Memory B cell (primary cell): ENCODE measurements at places on chromosomes 5 and 9.

- no peak overlapping the region for H3K4me3 ChIP-seq
- H3K27ac ChIP-seq = no peak overlapping the region
- DNase-seq = no peak
- H3K27me3 ChIP-seq = no peaks in the 10 kb centered on the region
- no peaks in the 10 kb centered on the region for H3K4me1 ChIP-seq
- peaks cover 52% of the 10 kb centered on the region for H3K36me3 ChIP-seq
These were observed 13.6 kb upstream of the CCDC180 start for GRCh38 chr9:97293818-97294217.

GRCh38 chr5:116637149-116637740 is 62.6 kb upstream of the SEMA6A start:
- no peaks in the 10 kb centered on the region for H3K27me3 ChIP-seq
- no peaks in the 10 kb centered on the region for H3K4me1 ChIP-seq
- no peaks in the 10 kb centered on the region for H3K36me3 ChIP-seq
- DNase-seq = no peak

GRCh38 chr9:114416906-114417305 is 29.1 kb upstream of the AKNA start:
- no peak overlapping the region for H3K4me3 ChIP-seq
- H3K27me3 ChIP-seq = no peaks in the 10 kb centered on the region
- H3K4me1 ChIP-seq = peaks cover 10% of the 10 kb centered on the region
- DNase-seq = no peak
- peak overlapping the region; percentile 45 for H3K27ac ChIP-seq
- H3K36me3 ChIP-seq = peaks cover 4% of the 10 kb centered on the region

DNA sequence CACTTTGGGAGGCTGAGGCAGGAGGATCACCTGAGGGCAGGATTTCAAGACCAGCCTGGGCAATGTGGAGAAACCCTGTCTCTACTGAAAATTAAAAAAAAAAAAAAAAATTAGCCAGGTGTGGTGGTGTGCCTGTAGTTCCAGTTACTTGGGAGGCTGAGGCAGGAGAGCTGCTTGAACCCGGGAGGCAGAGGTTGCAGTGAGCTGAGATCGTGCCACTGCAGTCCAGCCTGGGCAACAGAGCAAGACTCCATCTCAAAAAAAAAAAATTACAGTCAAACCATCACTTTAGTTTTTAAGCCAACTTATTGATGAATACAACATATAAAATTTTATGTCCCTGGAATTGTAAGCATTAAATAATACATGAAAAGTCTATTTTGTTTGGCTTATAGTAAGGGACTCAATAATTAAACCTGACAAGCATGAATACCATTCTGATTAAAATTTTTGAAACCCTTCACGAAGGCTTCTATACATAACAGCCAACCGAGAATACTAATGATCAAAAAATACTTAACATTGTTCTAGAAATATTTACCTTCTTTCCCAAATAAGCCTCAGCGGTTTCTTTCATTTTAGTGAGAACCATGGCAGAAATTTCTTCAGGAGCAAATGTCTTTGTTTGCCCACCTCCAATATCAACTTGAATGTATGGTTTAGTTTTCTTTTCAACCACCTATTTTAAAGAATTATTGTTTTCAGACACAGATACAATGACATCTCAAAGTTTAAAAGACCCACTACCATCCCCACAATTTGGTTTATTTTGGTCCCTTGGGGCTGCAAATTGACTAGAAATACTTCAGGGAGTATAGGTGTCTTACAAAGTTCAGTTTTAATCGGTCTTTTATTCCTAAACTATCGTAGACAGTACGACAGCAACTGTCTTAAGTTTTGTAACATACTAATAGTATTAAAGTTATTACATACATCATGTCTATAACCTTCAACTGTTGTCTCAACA is 1.2 kb downstream of the HSPA5 start:
- no peaks in the 10 kb centered on the region for H3K27me3 ChIP-seq
- H3K4me3 ChIP-seq = peak overlapping the region; percentile 99
- H3K27ac ChIP-seq = peak overlapping the region; percentile 99
- peaks cover 32% of the 10 kb centered on the region for H3K4me1 ChIP-seq
- peaks cover 22% of the 10 kb centered on the region for H3K36me3 ChIP-seq

GRCh38 chr9:14231196-14231990 is 82.5 kb downstream of the NFIB start:
- H3K27ac ChIP-seq = no peak overlapping the region
- H3K4me3 ChIP-seq = no peak overlapping the region
- H3K4me1 ChIP-seq = no peaks in the 10 kb centered on the region
- no peak for DNase-seq
- H3K27me3 ChIP-seq = no peaks in the 10 kb centered on the region

DNA sequence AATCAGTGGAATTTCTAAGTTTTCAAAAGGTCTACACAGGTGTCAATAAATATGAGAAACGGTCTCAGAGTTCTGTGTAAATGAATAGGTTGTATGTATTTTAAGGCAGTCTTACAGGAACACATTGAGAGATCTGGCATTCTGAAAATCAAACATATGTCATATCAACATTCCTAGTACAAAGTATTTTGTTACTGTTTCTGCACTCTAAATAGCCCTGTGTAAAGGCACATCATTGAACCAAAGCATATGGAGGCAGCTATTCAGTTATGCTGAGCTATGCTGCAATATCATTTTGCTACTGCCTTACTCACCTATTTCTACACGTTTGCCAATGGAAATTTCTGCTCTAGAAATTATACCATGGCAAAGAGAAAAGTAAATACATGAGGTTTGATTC is 379.1 kb downstream of the KIAA0825 start:
- H3K4me3 ChIP-seq = no peak overlapping the region
- no peak for DNase-seq
- H3K36me3 ChIP-seq = no peaks in the 10 kb centered on the region
- H3K4me1 ChIP-seq = no peaks in the 10 kb centered on the region
- H3K27ac ChIP-seq = no peak overlapping the region

- no peak for DNase-seq
- peak overlapping the region; percentile 69 for H3K4me3 ChIP-seq
- no peaks in the 10 kb centered on the region for H3K27me3 ChIP-seq
These were observed 385.2 kb upstream of the KLF4 start for GRCh38 chr9:107874591-107875369.

GRCh38 chr5:10853154-10853553 is 92.1 kb upstream of the DAP start:
- peaks cover 9% of the 10 kb centered on the region for H3K4me1 ChIP-seq
- peaks cover 6% of the 10 kb centered on the region for H3K27me3 ChIP-seq
- H3K27ac ChIP-seq = no peak overlapping the region
- H3K4me3 ChIP-seq = no peak overlapping the region

- H3K4me1 ChIP-seq = no peaks in the 10 kb centered on the region
- no peak for DNase-seq
- H3K4me3 ChIP-seq = peak overlapping the region; percentile 17
- peaks cover 10% of the 10 kb centered on the region for H3K27me3 ChIP-seq
- H3K36me3 ChIP-seq = no peaks in the 10 kb centered on the region
These were observed 536 bp downstream of the PCDHAC1 start for GRCh38 chr5:140926443-140927227.

GRCh38 chr5:149268928-149269557 is 2.6 kb upstream of the AFAP1L1 start:
- H3K27me3 ChIP-seq = peaks cover 25% of the 10 kb centered on the region
- no peak overlapping the region for H3K4me3 ChIP-seq
- H3K27ac ChIP-seq = no peak overlapping the region
- H3K4me1 ChIP-seq = peaks cover 12% of the 10 kb centered on the region
- H3K36me3 ChIP-seq = peaks cover 5% of the 10 kb centered on the region

DNA sequence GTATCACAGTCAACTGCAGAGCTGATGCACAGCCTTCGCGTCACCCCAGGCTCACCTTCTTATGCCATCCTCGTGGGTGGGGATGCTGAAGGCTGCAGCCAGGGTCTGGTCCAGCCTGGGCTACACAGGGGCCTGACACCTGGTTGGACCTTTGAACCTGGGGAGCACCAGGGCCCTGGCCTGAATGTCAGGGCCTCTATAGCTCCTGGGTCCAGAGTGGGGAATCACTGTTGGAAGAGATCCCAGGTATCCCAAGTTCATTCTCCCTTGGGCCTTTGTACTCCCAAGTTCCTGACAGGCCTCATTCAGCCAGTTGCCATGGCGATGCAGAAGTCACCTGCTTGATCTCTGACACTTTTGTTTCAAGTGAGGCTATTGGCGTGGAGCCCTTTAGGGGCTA is 43.8 kb downstream of the ZNF618 start:
- peaks cover 3% of the 10 kb centered on the region for H3K4me1 ChIP-seq
- H3K27me3 ChIP-seq = peaks cover 4% of the 10 kb centered on the region
- peaks cover 2% of the 10 kb centered on the region for H3K36me3 ChIP-seq
- H3K27ac ChIP-seq = no peak overlapping the region
- no peak overlapping the region for H3K4me3 ChIP-seq
- no peak for DNase-seq

DNA sequence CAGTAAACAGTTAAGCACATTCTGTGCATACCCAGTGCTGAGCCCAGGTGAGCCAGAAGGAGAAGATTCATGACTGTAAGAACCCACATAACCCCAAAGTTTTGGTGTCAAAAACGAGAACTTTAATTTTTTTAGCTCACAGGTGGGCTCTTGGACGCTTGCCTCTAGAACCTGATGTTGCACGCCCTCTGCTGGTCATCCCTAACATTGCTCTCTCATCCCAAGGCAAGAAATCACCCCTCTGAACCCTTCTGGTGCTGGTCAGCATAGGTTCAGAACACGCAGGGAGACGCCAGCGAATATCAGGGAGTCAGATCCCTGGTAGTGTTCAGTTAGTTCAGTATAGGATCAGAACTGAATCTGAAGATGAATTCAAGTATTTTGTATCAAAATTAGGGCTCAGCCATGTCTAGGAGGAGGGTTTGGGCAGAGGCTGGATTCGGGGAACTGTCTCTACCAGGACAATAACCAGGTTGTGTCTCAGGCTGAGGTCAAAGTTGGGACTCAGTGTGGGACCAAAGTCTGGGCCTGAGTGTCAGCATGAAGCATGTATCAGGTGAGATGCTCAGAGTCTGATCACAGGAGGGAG is 4.1 kb upstream of the DNAJB5 start:
- peak; percentile 37 for DNase-seq
- H3K36me3 ChIP-seq = no peaks in the 10 kb centered on the region
- H3K27me3 ChIP-seq = no peaks in the 10 kb centered on the region

- H3K36me3 ChIP-seq = no peaks in the 10 kb centered on the region
- peaks cover 8% of the 10 kb centered on the region for H3K4me1 ChIP-seq
- no peaks in the 10 kb centered on the region for H3K27me3 ChIP-seq
- peak; percentile 34 for DNase-seq
These were observed 96.5 kb downstream of the ARHGAP26 start for GRCh38 chr5:142866563-142867275.

DNA sequence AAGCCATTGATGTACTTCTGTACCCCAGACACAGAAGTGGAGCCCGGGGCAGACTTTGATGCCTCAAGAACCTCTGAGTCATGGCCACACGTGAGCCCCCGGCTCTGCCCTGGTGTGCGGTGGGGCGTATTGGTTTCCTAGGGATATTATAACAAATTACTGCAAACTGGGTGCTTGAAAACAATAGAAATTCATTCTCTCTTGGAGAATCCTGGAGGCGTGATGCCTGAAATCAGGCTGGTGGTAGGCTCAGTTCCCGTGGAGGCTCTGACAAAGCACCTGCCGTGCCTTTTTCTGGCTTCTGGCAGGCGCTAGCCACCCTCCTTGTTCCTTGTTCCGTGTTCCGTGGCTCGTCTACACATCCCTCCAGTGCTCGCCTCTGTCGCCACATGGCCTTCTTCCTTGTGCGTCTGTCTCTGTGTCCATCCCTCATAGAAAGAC is 24.2 kb downstream of the NEK6 start:
- peaks cover 51% of the 10 kb centered on the region for H3K4me1 ChIP-seq
- peak overlapping the region; percentile 91 for H3K27ac ChIP-seq
- H3K4me3 ChIP-seq = peak overlapping the region; percentile 24
- H3K36me3 ChIP-seq = peaks cover 6% of the 10 kb centered on the region
- H3K27me3 ChIP-seq = no peaks in the 10 kb centered on the region

- DNase-seq = no peak
- no peak overlapping the region for H3K27ac ChIP-seq
- no peaks in the 10 kb centered on the region for H3K36me3 ChIP-seq
- H3K27me3 ChIP-seq = peaks cover 13% of the 10 kb centered on the region
- H3K4me3 ChIP-seq = no peak overlapping the region
- no peaks in the 10 kb centered on the region for H3K4me1 ChIP-seq
These were observed 105.5 kb upstream of the LMX1B start for GRCh38 chr9:126508171-126508591.

DNA sequence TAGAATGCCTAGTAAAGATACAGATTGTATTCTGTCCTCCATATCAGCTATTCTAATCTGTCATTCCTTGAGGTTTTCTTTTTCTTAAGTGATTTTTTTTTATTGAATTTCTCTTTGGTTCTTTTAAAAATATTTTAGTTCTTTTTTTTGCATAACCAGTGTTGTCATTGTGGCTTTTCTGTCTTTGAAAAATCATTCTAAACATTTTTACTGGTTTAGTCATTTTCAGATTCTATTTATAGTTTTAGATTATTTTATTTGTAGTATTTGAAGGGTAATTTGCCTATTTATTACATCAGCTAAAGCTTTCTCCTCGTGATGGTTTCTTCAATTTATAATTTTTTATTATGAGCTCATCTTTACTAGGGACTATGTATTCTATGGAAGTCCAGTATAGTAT is 78.1 kb downstream of the NDUFAF2 start:
- no peak overlapping the region for H3K4me3 ChIP-seq
- H3K36me3 ChIP-seq = peaks cover 12% of the 10 kb centered on the region
- H3K27me3 ChIP-seq = no peaks in the 10 kb centered on the region
- no peak overlapping the region for H3K27ac ChIP-seq
- no peak for DNase-seq

- no peak for DNase-seq
- peak overlapping the region; percentile 66 for H3K4me3 ChIP-seq
These were observed 31.1 kb upstream of the CETN3 start for GRCh38 chr5:90440644-90441043.

DNA sequence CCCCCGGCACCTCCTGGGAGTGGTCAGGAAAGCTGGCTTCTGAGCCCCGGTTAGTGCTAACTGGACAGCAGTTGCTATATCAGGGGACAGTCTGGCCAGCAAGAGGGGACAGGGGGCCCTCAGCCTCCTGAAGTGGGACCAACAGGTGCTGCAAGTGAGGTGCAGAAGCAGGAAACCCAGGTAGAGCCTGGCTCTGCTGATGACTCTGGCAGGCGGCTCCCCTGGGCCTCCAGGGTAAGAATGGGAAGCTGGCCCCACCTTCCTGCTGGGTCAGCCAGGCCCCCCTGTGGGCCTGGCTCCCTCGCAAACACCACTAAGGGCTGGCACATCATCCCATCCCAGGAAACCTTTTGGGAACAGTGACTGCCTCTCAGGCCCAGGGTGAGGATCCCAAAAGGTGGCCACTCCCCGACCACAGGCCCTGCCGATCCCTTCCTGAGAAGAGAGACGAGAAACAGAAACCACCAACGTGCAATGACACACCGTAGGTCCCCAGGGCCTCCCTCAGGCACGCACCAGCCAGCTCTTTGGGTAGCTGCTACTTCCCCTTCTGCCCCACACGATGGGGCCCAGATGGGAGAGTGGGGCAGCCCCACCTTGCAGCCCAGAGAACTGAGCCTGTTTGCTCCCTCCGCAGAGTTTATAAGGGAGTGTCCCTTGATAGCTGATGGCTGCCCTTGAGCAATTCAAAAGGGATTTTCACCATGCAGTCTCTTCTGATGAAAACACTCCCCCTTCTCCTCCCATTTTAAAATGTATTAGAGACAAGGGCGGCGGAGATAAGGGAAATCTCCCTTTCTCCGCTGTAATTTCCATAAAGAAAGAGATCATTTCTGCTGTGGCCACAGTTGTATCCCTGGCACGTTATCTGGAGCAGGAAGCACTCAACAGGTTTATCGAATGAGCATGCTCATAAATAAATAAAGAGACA is 76.8 kb downstream of the STK10 start:
- H3K27me3 ChIP-seq = no peaks in the 10 kb centered on the region
- peak; percentile 89 for DNase-seq
- peaks cover 48% of the 10 kb centered on the region for H3K4me1 ChIP-seq
- H3K4me3 ChIP-seq = peak overlapping the region; percentile 82
- peaks cover 13% of the 10 kb centered on the region for H3K36me3 ChIP-seq
